ENCODE measurements at places on chromosomes 3 and 15.

GRCh38 chr3:126753191-126754160, 49.4 kb downstream of the CHCHD6 start:
- DNase-seq, result no peak

- DNase-seq, result no peak
Observed at GRCh38 chr3:13277196-13277813, 142.8 kb downstream of the NUP210 start.

GRCh38 chr3:36477655-36478054, 97.4 kb downstream of the STAC start:
- DNase-seq, result no peak

- DNase-seq, result no peak
Observed at GRCh38 chr3:157418104-157418503, 18.5 kb upstream of the PTX3 start.

DNA sequence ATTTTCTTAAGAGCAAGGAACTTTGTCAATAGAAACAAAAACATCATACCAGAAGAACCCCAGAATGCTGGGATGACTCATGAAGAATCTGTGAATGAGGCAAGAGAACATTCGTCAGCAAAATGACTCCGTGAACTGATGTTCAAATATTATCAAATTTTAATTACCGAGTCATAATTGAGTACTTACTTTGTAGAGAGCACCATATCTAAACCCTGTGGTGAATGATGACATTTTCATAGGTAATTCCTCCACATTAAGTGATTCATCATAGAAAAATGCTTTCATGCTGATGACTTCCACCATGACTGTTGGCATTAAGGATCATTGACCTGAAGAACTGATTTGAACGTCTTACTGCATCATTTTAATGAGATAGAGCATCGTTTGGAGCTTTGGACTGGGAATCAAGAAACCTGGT, 56.3 kb downstream of the PPARG start:
- no peak for DNase-seq

DNA sequence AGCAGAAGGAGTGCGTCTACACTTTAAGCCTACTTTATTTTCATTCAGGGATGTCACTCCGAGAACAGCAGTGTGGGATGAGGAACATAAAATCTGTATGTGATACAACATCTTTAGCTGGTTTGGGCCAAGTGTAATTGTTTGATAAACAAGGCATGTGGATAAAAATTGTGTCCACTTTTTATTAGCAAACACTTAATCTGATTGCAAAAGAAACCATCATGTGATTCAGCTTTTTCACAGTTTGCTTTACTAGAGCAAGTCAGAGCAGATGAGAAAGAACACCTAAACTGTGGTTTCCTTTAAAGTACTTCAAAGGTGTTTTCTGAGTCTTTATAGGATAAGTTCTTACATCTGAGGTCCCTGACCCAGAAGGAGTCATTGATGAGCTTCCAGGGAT, 237.9 kb downstream of the THSD4 start:
- no peak for DNase-seq

GRCh38 chr3:30112902-30113484, 493.4 kb upstream of the TGFBR2 start:
- DNase-seq, result no peak

DNA sequence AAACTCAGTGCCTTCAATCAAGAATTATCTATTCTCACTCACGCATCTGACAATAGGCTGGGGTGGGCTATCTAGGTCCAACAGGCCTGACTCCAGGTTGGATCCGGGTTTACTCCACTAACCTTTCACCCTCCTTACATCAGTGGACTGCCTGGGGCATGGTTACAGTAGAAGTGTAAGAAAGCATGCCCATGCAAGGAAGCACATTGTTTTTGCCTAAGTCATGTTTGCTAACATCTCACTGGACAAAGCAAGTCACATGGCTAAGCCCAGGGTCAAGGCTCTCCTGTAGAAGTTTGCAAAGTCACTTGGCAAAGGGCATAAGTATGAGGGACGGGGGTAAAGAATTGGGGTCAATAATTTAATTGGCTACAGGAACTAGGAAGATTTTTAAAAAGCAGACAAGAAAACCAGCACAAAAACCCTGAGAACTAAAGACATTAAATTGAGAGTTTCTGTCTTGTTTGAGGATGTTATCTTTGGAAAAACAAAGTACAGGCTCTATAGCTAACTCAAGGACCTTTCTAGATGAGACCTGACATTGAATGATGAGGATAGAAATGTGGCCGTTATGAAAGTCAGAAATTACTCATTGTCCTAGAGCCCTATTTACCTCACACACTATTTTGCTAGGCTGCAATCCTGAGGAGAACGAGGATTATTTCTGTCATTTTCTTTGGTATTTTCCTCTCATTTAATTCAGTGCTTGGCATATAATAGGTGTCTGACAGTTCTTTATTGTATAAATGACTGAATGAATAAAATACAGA, 214.2 kb downstream of the IL20RB start:
- DNase-seq, result no peak

DNA sequence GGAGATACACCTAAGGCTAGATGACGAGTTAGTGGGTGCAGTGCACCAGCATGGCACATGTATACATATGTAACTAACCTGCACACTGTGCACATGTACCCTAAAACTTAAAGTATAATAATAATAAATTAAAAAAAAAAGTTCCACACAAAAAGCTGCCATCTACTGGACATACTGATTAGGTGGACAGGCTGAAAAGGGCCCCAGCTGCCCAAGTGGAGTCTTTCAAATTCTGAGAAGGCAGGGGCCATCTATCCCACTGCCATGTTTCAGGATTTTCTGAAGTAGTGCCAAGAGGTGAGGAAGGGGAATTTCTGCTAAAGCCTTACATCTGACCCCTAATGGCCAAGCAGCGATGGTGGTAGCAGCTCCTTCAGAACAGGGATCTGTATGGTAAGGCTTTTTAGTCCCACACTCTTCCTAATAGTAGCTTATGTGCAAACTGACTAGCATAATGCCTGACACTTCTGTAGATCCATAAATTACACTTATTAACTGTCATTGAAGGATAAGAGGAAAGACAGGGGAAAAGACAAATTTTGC, 7.7 kb downstream of the FSTL1 start:
- DNase-seq, result no peak

- DNase-seq, result no peak
Observed at GRCh38 chr15:92098869-92099268, 245.4 kb downstream of the SLCO3A1 start.

GRCh38 chr3:150090877-150091276, 120.2 kb upstream of the PFN2 start:
- no peak for DNase-seq

DNA sequence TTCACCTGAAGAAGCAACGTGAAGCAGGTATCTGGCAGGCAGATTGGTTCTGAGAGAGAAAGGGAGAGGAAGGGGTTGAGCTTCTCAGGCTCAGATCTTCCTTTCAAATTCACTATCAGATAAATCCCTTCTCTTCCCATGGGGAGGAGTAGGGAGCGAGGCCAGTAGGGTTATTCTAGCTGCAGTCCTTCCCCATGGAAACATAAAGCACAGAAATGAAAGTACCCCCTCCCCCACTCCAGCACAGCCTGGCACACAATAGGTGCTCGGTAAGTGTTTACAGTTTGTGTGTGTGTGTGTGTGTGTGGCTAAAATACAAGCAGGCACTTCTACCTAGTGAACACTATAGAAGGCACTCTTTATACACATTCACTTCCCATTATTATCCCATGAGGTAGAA, 20.8 kb upstream of the VPS8 start:
- no peak for DNase-seq

GRCh38 chr15:66214246-66214645, 39.3 kb downstream of the MEGF11 start:
- no peak for DNase-seq

GRCh38 chr3:119779731-119780383, 2.0 kb upstream of the NR1I2 start:
- DNase-seq, result no peak

GRCh38 chr3:159620873-159621272, 367.8 kb upstream of the IL12A start:
- DNase-seq, result no peak

DNA sequence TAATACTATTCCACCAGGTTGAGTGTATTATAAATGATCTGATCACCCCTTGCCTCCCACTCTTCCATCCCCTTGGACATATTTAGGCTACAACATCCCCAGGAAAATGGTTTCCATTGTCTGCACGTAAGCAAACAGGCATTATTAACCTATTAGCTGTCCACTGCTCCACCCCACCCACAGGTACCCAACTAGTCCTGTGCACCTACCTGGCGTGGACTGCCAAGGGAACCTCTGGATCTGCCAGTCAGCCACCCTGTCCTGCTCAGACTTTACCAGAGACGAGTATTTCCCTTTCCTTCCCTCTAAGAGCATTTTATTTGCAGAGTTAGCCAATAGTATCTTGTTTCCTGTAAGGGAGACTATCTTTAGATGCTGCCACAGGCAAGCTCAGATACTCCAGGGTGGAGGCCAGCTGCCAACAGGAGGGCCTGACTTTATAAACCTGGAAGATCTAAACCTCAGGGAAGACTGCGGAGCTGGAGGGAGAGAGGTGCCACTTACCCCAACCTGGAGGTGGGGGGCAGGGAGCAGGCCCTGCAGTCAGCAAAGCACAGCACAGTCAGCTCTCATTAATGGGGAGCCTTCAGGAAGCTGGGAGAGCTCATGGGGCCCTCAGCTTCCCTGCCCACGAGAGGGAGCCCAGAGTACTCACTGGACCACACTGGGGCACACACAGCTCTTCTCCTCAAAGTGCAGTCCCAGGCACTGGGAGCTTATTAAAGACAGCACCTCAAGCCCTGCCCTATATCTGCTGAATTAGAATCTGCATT, at the start of gene CX3CR1:
Gene CX3CR1 (minus strand): TSS at position 292 of the 773 bp plus-strand sequence. CDS start 13,527 bp downstream, outside the sequence.
- DNase-seq, result no peak

DNA sequence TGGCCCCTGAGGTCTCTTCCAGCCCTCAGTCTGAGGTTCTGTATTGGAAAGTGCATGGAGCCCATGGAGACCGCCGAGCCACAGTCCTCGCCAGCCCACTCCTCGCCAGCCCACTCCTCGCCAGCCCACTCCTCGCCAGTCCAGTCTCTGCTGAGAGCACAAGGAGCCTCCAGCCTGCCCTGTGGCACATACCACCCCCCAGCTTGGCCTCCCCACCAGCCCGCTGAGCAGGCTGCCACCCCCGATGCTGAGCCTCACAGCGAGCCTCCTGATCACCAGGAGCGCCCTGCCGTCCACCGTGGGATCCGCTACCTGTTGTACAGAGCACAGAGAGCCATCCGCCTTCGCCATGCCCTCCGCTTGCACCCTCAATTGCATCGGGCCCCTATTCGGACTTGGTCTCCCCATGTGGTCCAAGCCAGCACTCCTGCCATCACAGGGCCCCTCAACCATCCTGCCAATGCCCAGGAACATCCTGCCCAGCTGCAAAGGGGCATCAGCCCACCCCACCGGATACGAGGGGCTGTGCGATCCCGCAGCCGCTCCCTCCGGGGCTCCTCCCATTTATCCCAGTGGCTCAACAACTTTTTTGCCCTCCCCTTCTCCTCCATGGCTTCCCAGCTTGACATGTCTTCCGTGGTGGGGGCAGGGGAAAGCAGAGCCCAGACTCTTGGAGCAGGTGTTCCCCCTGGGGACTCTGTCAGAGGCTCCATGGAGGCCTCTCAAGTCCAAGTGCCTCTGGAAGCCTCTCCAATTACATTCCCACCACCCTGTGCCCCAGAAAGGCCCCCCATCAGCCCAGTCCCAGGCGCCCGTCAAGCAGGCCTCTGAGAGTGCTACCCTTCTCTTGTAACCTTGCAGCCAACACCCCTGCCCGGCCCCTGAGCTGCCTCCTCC, 40.9 kb downstream of the PML start:
- no peak for DNase-seq

GRCh38 chr3:198048445-198048844, 88.4 kb downstream of the LMLN start:
- DNase-seq, result no peak

GRCh38 chr3:110343945-110344344, 727.7 kb upstream of the NECTIN3 start:
- DNase-seq, result no peak

GRCh38 chr3:103968131-103968530, 1398.6 kb upstream of the ALCAM start:
- no peak for DNase-seq

Measured in activated naive CD4-positive, alpha-beta T cell (primary cell).